Hindlimb muscle (tissue), 1 donor: ENCODE measurements at places on chromosomes 4 and X. TPM values are rescaled to one million over a fixed set of nuclear protein-coding genes. Genes with fewer than 3 reads are reported as not detected.

DNA sequence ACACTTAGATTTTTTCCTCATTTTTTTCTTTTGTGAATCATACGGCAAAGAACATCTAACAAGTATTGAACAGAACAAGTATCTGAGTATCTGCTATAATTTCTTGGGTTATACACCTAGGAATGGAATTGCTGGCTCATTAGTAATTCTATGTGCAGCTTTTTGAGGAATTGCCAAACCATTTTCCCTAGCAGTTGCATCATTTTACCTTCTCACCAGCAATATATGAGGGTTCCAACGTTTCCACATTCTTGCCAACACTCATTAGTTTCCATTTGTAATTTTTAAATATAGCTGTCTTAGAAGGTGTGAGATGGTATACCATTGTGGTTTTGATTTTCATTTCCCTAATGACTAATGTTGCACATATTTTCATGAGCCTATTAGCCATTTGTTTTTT is 41.1 kb upstream of the DCAF8L1 start:
- no peak for DNase-seq

- DNase-seq: no peak
Measured at GRCh38 chrX:31384471-31384870, 312.6 kb upstream of the FTHL17 start.

The CCDC149 gene
- polyA plus RNA-seq: 13.8 TPM

DNA sequence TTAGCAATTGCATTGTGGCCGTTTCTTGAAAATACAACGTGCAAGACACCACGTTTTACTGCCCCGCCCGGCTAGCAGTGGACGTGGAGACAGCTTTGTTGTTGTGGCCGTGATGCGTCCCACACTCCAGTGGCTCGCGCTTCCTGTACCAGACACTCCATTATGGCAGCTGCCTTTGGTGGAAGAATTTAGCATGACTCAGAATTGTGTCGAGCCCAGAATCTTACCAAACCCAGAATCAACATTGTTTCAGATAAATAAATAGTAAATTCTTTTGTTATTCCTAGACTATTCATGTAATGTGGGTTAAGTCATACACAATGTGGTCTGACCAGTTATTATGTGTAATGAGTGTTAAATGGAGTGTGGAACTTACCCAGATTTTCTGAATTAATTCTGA is 25.3 kb upstream of the S100P start:
- DNase-seq: no peak

DNA sequence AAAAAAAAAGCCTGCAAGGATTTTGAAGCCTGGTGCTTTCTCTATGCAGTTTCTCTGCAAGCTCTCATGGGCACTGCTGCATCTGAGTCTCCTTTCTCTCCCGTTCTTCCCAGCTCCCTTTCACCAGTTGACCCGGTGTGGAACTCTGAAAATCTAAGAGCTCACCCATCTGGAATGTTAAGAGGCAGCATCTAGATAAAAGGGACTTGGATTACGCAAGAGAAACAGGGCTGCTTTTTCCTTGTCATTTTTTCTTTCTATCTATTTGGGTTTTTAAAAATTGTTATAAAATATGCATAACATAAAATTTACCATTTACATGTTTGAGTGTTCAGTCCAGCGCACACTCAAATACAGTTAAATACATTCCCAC is 95.2 kb upstream of the RPS6KA3 start:
- no peak for DNase-seq

The IL2 gene
- polyA plus RNA-seq: not detected

DNA sequence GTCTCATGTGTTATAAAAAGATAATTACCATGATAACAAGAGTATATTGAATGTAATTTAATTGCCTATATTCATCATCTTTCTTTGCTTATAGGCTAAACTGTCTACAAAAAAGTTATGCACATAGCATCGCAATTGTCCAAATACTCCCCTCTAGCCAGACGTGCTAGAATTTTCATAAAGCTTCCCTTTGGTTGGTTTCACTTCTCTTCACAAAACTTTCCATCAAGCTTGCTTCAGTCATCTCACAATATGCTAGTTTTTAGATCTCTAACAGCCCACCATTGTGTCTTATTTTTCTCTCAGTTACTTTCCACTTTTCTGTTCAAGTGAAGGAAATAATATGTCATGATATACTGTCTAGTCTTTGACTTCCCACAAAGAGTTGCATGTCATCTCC is 448.3 kb upstream of the SPANXN1 start:
- no peak for DNase-seq

The RAI2 gene
- polyA plus RNA-seq: 9.7 TPM

GRCh38 chrX:43277879-43278278 is 378.2 kb upstream of the MAOA start:
- no peak for DNase-seq

The MTMR8 gene
- 1.2 TPM for polyA plus RNA-seq

GRCh38 chr4:37236165-37236564 is 8.4 kb upstream of the NWD2 start:
- DNase-seq: no peak

- no peak for DNase-seq
Measured at GRCh38 chr4:8110071-8110986, 48.3 kb downstream of the ABLIM2 start.

GRCh38 chr4:147108409-147108808 is 162.7 kb upstream of the TTC29 start:
- DNase-seq: no peak

The LPAR4 gene
- 39.1 TPM for polyA plus RNA-seq
